ENCODE measurements at places on chromosomes 2 and 18. TPM values are rescaled to one million over a fixed set of nuclear protein-coding genes. Genes with fewer than 3 reads are reported as not detected.

Gene LAMA1
- total RNA-seq, result 0.31 TPM

Gene MTERF4
- total RNA-seq, result 25.9 TPM

Gene TCF23
- total RNA-seq, result not detected

Gene B3GNT7
- total RNA-seq, result 2.3 TPM

Gene RRM2
- total RNA-seq, result 244 TPM

Gene OSR1
- 9.0 TPM for total RNA-seq

Gene CHST9
- total RNA-seq, result not detected

Gene ASB18
- total RNA-seq, result not detected

Gene POU3F3
- not detected for total RNA-seq

Gene C1D
- total RNA-seq, result 36.0 TPM

Gene NT5C1B
- total RNA-seq, result not detected

Gene BCL2
- total RNA-seq, result 0.79 TPM

Gene SLC30A3
- 4.8 TPM for total RNA-seq

Gene B4GALT6
- total RNA-seq, result 9.8 TPM

Gene SCYGR4
- total RNA-seq, result not detected

Gene ELOA2
- total RNA-seq, result not detected

Gene TYMS
- 164 TPM for total RNA-seq

Gene SP9
- total RNA-seq, result 2.9 TPM

Gene CCDC195
- total RNA-seq, result not detected

Gene AP1S3
- total RNA-seq, result 23.7 TPM

Gene SKOR2
- total RNA-seq, result not detected

Gene ALK
- total RNA-seq, result not detected

Gene POTEC
- not detected for total RNA-seq

Gene LYG2
- total RNA-seq, result not detected

Gene TGFA
- 7.4 TPM for total RNA-seq

Gene SPTBN1
- 185 TPM for total RNA-seq

Gene ST8SIA5
- 0.02 TPM for total RNA-seq

Gene TWIST2
- 19.4 TPM for total RNA-seq

Gene CWC22
- 14.4 TPM for total RNA-seq

Gene TRIM54
- total RNA-seq, result 0.44 TPM

Gene CCDC150
- total RNA-seq, result 4.5 TPM

Gene TLX2
- total RNA-seq, result 0.30 TPM

Gene RAB6D
- total RNA-seq, result not detected

Gene CELF4
- total RNA-seq, result not detected

Gene ADCYAP1
- not detected for total RNA-seq

Gene RAMP1
- total RNA-seq, result not detected

Gene PRKCE
- 13.1 TPM for total RNA-seq

Gene FLACC1
- total RNA-seq, result not detected

Gene ALPI
- not detected for total RNA-seq

Gene SERPINB2
- not detected for total RNA-seq

Gene MATN3
- total RNA-seq, result 12.5 TPM

Gene GPR39
- total RNA-seq, result 8.5 TPM

Gene GAL3ST2
- not detected for total RNA-seq

Gene POTEJ
- not detected for total RNA-seq

Gene CAPN13
- total RNA-seq, result 0.10 TPM

Gene C2orf15
- total RNA-seq, result 0.45 TPM

Gene CRYGB
- not detected for total RNA-seq

Gene NOP58
- 115 TPM for total RNA-seq

Measured in A549 treated with DMSO at 1 μM for 4 hours (cell line).